ENCODE measurements at places on chromosomes 11 and 22.

- no peak for DNase-seq
These were observed 66.7 kb downstream of the EFCAB6 start for GRCh38 chr22:43745411-43745770.

GRCh38 chr11:36253238-36253637 lies 36.0 kb downstream of the COMMD9 start:
- no peak for DNase-seq

- DNase-seq = no peak
These were observed 3.0 kb upstream of the PACSIN3 start for GRCh38 chr11:47189100-47189834.

DNA sequence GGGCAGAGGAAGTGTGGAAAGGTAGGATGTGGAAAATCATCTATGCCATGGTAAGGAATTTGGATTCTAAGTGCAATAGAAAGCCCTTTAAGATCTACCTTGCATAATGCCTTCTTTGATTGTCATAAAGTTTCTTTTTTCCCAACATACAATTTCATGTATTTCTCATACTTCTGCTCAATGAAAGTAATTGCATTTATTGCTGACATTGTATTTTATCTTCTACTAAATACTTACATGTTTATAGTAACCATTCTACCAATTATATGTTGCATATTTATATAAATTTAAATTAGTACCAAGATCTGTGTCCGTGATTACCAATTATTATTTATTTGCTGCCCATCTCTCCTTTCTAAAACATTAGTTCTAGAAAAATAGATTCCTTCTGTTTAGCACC lies 114.8 kb downstream of the CNTN5 start:
- DNase-seq = no peak

DNA sequence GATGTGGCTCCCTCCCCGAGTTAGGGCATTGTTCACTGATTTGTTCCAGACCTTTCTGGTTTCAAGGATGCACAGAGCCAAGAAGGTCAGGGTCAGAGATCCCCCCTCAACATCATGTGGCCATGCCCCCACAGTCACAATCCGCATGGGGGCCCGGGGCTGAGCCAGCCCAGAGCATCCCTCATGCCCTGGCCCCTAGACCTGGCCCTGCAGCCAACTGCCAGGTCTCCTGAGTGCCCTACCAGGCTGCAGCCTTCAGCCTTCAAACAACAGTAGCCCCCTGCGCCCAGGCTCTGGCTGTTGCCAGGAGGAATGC lies 142.4 kb downstream of the CRYBB2 start:
- no peak for DNase-seq

- no peak for DNase-seq
These were observed 98.8 kb downstream of the HSD17B12 start for GRCh38 chr11:43779306-43779705.

DNA sequence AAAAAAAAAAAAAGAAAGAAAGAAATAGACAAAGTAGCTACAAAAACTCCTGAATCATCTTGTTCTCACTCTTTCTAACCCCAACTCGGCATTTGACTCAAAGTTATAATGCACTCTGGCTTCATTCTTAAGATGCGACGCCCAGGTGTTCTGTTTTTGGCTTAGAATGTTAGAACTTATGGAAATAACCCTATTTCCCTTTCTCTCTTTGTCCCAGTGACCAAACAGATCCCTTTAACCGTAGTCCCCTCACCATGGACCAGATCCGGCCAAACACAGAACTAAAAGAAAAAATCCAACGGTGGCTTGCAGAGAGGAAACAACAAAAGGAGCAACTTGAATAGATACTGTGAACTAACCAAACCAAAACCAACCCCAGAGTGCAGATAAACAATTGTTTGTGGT lies 5.3 kb upstream of the ATP5MG start:
- no peak for DNase-seq
